ENCODE measurements at places on chromosomes 12 and 14.

DNA sequence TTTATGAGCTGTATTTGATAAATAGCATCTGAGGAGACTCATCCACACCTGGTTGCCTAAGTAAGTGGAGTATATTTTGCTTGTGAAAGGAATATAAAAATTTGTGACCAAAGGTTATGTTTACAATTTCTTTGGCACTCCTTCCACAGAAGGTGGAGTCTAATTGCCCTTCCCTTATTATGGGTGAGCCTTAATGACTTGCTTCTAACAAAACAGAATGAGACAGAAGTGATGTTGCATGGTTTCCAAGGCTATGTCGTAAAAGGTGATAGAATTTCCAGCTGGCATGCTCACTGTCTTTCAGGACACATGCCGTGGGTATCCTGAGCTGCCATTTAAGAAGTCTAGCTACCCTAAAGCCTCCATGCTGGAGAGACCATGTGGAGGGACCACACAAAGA is 116.8 kb upstream of the ABCD2 start:
- DNase-seq: no peak

GRCh38 chr14:42911642-42912041 is 1305.0 kb downstream of the LRFN5 start:
- no peak for DNase-seq

DNA sequence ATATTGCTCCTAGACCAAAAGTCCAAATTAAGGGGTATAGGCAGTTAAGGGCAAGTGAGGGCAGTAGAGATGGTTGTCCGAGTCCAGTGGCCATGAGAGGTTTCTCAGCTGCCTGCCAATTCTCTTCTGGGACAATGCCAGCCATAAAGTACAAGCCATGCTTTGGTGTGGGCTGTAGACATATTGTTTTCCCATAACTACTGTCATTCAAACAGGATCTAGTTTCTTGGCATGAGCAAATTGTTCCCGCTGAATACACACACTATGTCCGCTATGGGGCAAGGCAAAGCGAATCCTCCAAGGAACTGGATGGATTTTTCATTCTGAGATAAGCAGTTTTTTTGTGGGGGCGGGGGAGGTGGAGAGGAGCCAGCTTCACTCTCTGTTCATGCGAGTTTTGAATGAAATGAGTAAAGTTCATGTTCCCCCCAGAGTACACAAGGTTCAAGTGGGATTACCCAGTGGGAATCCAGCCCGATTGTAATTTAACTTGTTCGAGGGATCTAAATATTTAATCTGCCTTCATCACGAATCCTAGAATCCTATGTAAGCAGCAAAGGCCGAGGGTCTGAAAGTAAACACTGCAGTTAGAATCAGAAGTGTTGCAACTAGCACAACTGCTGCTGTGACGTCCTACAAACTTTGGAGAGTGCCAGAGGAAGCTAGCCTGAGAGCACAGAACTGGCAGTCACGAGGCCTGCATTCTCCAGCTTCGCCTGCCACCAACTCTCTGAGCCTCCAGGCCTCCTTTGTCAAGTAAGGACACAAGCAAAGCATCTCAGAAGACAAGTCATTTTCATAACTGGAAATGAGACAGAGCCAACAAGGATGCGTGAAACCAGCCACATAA is 137.0 kb downstream of the CRADD start:
- no peak for DNase-seq

- DNase-seq: no peak
These were observed 2.0 kb downstream of the SIX1 start for GRCh38 chr14:60647081-60647836.

DNA sequence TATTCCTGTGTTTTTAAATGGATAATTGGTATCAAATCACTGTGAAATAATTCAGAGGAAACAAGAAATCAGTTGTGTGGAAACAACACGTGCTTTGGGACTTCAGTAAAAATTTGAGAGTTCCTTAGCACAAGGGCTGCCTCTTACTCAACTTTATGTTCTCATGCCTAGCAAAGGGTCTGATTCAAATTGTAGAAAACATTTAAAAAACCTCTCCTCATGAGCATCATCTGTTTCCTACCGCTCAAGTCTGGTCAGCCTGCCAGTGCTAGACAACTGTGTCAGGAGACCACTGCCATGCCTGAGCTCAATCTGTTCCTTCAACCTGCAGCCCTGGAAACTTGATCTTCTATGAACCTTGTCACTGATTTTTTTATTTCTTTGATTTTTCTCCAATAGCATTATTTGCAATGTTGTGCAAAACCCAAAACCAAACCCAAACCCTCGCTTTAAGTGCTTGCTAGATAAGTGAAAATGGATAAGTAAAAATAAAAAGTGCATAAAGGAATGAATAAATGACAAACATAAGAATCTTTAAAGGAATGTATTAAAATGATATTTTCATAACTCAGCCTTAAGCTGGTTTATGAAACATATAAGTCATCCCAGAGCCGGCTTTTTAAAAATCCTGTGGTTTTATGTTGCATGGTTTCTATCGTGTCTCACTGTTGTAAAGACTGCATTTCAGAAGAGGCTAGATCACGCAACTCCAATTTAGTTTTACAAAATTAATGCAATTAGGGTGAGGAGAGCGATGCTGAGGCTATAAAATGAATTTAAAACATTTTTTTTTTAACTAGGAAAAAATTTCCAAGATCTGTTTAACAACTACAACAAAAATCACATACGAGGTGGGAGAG is 361.2 kb upstream of the PDE3A start:
- DNase-seq: no peak

- no peak for DNase-seq
These were observed at the start of gene SERPINA10 for GRCh38 chr14:94292872-94293577. SERPINA10 (minus strand) TSS chr14:94293268; CDS start chr14:94290593, 2,675 bp downstream.

GRCh38 chr12:43293396-43293795 is 258.6 kb downstream of the ADAMTS20 start:
- no peak for DNase-seq

GRCh38 chr12:131608740-131609690 is 101.9 kb upstream of the SFSWAP start:
- peak; percentile 44 for DNase-seq

DNA sequence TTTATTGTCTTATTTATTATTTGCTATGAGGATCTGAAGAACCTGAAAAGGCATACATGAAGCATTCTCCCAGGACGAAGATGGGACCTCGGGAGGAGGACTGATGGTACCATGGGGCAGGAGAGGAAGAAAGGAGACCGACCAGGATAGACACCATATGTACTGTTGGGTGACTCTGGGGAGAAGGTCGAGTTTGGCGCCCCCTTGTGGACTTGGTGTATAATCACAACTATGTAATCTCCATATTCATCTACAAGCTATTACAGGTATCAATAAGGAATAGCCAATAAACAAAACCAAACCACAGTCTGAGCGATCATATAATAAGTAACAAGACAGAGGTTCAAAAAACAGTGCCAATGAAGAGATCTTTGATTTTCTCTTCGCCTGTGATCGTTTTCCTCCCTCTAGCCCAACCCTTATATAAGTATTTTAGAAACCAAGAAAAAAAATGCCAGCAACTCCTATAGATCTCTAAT is 139.1 kb downstream of the SPTSSA start:
- DNase-seq: peak; percentile 38

DNA sequence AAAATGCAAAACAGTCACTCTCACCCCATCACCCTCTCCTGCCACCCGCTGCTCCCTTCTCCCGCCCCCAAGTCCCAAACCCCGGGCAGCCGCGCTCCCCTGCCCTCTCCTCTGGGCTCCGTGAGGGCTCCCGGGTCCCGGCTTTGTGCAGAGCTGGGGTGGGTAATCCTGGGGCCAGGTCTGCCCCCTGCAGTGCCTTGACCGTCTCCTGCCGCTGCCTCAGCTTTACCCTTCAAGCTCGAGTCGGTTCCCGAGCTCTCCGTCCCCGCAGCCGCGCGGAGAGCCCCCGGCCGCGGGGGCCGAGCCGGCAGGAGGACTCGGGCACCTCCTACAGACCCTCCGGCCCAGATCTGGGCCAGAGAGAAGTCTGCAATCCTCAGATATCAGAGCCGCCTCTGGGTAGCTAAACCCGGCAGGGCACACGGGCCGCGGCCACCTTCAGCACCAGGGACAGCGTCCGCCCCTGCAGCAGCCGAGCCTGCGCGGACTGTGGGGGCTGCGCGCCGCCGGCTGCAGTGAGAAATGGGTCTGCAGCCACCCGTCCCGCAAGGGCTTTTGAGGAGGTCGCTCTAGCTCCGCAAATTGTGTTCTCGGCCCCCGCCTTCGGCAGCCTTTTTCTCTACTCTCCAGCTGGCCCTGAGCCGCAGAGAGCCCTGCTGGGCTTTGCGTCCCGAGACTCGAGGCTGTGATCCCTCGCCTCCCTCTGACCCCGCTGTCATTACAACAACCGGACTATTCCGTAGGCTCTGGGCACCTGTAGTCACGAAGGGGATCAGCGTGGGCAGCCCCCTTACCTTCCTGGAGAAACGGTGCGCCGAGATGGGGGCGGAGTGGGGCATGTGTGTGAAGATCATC is 1.2 kb downstream of the PRMT8 start:
- peak; percentile 3 for DNase-seq

DNA sequence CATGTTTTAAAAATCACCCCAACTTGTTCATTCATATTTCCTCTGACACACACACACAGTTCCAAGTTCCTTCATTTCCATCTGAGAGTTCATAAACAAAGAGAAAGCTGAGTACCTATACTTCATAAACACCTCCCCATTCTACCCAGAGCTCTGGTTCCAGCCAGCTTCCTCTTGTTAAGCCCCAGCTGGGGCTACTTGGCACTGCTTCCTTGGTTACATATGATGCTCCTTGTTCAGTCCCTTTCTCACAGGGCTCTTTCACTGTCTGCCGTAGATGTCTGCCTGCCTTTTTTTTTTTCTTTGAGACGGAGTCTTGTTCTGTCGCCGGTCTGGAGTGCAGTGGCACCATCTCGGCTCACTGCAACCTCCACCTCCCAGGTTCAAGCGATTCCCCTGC is 77.5 kb downstream of the COX16 start:
- DNase-seq: no peak

- DNase-seq: no peak
These were observed 1062.2 kb upstream of the FBXO33 start for GRCh38 chr14:40494483-40494882.

- peak; percentile 24 for DNase-seq
These were observed at the start of gene C3AR1 for GRCh38 chr12:8065991-8066594. C3AR1 (minus strand) TSS chr12:8066359; CDS start chr12:8060185, 6,174 bp downstream.

- no peak for DNase-seq
These were observed 439.9 kb upstream of the RGS6 start for GRCh38 chr14:71492346-71492745.

GRCh38 chr14:22829661-22830442 is at the start of gene MRPL52:
MRPL52 (plus strand) TSS chr14:22829887; CDS start chr14:22829913, 26 bp downstream.
- DNase-seq: peak; percentile 87

DNA sequence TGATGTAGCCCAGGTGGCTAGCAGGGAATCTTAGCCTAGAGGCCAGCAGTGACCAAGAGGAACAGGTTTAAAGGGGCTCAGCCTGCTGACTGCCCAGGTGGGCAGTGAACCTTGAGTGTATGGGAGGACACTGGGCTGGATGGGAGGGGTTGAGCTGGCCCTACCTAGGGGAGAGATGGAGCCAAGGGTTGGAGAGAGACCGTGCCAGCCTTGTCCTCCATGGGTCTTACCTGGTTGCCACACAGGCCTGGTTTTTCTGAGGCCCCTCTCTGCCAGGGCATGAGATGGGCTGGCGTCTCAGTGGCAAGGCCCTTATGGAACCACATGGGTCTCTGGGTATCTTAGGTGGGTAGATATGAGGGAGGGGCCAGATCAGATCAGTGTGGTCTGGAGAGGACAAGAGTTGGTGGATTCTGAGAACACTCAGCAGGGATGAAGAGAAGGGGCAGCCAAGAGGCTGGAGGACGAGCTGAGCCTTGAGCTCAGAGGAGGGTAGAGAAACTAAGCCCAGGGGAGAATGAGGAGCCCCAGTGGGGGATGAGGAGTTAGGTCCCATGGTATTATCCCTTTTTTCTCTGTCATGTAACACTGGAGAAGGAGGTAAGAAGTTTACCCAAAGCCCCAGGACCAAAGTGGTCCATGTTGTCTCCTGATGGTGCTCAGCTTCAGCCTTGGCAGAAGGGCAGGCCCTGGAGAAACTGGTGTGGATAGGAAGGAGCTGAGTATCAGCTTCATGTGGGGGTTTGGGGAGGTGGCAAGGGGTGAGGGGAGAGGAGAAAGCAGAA is 3.7 kb downstream of the GZMB start:
- no peak for DNase-seq

- no peak for DNase-seq
These were observed 73.3 kb downstream of the B4GALNT3 start for GRCh38 chr12:532908-533565.

GRCh38 chr14:101217080-101217463 is 313.6 kb upstream of the RTL1 start:
- DNase-seq: no peak

DNA sequence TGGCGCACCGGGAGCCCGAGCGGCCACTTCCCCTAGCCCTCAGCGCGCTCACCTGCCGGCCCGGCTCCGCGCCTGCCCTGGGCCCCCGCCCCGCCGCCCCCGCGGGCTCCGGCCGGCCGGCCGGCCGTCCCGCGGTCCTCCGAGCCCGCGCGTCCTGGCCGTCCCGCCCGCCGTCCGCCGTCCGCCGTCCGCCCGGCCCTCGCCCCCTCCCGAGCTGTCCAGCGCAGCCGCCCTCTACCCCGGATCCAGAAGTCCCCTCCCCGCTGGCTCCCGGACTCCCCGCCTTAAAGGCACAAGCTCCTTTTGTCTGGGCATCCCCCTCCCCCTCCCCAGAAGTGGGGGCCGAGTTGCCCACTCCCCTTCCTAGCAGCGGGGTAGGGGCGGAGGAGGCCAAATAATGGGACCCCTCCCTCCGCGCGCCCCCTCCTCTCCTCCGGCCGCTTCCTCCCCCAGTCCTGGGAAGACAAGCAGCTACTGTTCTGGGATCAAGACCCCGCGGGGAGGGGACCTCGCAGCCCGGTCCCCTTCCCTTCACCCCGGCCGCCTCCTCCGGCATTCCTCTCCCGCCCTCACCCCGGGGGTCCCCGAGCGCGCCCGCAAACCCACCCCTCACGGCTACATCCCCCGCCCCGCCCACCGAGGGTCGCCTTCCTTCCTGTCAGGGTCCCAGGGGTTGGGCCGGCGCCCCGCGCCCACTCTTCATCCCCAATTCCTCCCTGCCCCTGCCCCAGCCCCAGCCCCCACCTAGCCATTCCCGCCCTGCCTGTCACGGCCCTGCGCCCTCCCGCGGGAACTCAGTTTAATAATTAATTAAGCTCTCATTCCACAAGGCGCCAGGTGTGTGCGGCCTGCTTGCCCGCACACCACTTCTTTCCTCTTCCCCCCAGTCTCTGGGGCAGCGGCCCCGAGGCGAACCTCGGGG is at the start of gene ADCY6:
Gene ADCY6 (minus strand): TSS at position 236 of the 922 bp plus-strand sequence. CDS start 5,655 bp downstream, outside the sequence.
- no peak for DNase-seq

DNA sequence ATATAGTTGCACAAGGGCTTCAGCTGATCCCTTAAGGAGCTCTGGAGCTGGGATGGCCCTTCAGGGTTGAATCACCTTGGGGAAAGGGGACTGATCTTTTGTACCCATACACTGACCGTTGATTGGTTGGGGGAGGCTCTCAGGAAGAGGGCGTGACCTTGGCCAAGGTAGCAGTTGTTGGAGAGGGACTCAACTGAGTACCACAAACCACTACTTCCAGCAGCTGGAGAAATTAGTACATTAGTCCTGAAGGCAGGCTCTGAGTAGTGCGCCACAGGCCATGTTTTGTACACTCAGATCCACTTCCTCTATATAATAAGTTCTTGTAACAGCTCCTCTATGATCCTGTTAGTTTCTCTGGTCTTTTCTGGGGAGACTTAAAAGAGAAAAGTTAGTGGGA is 317.6 kb downstream of the CCDC91 start:
- no peak for DNase-seq

Data from activated effector memory CD4-positive, alpha-beta T cell treated with Interleukin-2 at 50 U/mL for 16 hours (primary cell).